ENCODE measurements at places on chromosomes 5 and 9. TPM values are rescaled to one million over a fixed set of nuclear protein-coding genes. Genes with fewer than 3 reads are reported as not detected.

The HMMR gene
- 29.0 TPM for total RNA-seq

The OTP gene
- not detected for total RNA-seq

The IFNA21 gene
- not detected for total RNA-seq

The IFNA5 gene
- not detected for total RNA-seq

The GTF2H2 gene
- 70.0 TPM for total RNA-seq

The CIZ1 gene
- 23.6 TPM for total RNA-seq

The SLC22A4 gene
- 2.2 TPM for total RNA-seq

The IL9 gene
- total RNA-seq: not detected

The ASPN gene
- 298 TPM for total RNA-seq

- no peak for DNase-seq
Observed at GRCh38 chr9:114738581-114739316, 56.8 kb upstream of the TEX48 start.

- DNase-seq: no peak
Observed at GRCh38 chr9:127538849-127539258, 73.2 kb upstream of the STXBP1 start.

- peak; percentile 25 for DNase-seq
Observed at GRCh38 chr5:171629628-171630349, 155.8 kb upstream of the SMIM23 start.

DNA sequence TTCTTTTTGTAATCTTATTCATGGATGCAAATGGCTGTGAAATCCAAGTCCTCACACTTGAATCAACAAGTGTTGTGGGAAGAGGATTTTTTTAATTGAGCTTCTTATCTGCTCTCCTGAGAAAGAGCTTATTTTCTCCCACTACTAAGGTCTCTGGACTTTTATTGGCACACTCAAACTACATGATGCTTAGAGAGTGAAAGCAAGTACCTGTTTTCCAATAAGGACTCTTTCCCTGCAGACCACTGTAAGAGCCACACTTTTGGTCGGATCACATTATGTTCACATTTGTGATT, 546.4 kb upstream of the ARRDC3 start:
- DNase-seq: no peak

DNA sequence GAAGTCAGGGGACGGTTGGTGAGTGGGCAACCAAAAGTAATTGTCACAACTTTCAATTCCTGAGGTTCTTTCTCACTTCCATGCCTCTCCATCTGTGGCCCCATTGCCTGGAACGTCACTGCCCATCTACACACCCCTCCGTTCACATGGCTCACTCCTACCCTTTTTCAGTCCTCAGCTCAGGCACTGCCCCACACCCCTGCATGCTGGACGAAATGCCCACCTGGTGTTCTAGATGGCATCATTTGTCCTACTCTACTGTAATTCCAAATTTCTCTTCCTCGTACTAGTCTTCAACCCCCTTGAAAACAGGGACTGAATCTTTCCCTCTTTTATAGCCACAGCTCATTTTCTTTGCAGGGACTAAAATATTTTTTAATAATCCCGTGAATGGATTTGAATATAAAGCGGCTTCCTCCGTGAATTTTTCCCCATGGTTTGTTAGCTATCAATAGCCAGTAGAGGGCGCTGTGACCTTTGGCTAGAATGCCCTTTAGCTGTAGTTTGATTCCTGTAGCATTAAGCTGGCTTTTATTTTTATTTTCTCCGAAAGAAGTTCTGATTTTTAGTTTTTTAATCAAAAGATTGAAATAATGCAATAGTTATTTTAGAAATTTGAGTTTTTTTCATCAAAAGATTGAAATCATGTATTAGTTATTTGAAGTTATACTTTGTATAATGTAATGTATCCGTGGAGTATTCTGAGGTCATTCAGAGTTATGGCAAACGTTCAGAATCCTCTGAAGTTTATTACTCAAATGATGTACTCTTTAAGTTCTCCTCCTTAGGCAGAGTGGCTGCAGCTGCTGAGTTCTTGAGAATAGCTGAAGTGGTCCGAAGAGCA, 232.1 kb downstream of the SH3GL2 start:
- DNase-seq: peak; percentile 79

DNA sequence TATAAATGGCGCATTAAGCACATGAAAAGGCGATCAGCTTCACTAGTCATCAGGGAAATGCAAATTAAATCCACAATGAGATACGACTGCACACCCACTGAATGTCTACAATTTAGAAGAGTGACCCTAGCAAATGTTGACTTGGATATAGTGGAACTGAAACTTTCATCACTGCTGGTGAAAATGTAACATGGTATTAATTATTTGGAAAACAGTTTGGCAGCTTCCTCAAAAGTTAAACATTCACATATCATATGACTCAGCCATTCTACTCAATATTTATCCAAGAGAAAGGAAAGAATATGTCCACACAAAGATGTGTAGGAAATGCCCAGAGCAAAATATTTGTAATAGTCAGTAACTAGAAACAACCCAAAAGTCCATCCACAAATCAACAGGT, 146.5 kb downstream of the LPAR1 start:
- DNase-seq: no peak

- no peak for DNase-seq
Observed at GRCh38 chr5:75142566-75143136, 90.3 kb upstream of the GCNT4 start.

DNA sequence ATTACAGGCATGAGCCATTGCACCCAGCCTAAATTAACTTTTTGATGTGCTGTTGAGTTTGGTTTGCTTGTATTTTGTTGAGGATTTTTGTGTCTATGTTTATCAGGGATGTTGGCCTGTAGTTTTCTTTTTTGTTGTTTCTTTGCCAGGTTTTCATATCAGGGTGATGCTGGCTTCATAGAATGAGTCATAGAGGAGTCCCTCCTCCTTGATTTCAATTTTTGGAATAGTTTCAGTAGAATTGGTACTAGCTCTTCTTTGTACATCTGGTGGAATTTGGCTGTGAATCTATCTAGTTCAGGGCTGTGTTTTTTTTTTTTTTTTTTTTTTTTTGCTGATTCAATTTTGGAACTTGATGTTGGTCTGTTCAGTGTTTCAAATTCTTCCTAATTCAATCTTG, 1164.3 kb upstream of the DMAC1 start:
- DNase-seq: no peak

- no peak for DNase-seq
Observed at GRCh38 chr5:106874974-106875373, 795.8 kb downstream of the EFNA5 start.

DNA sequence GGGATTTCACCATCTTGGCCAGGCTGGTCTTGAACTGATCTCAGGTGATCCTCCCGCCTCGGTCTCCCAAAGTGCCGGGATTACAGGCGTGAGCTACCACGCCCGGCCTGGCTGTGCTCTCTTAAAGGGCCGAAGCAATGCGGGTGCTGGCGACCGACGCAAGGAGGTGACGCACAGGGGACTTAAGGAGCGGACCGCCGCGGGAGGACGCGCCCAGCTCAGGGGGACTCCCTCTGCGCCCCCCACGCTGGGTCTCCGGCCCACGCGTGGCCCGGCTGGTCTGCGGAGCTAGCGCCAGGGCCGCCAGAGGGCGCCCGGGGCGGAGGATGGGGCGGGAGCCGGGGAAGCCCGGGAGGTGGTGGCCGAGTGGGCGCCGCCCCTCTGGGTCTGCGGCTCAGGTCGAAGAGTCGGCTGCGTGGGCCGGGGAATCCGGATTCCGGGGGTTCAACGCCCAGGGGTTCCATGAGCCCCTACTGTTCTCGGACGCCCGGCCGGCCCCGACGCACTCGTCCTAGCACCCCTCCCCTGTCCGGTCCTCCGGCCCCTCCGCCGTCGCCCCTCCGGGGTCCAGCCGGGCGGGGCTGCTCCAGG, 502 bp upstream of the CERCAM start:
- DNase-seq: no peak

DNA sequence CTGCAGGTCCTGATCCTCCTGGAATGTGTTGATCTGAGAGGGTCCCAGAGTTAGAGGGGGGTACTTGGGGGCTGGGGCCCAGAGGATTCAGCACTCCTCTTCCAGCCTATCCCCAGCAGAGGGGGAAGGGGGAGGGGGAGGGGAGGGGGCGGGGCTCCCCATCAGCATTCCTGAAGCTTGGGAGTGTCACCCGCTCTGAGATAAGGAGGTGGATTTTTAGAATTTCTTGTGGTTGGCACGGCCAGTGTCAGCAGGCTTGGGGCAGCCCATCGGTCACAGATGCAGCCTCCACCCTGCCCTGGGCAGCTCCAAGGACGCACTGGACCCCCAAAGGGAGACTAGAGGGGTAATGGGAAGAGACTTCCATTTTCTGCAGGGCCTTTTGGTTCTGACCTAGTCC, 5.3 kb downstream of the FGF18 start:
- DNase-seq: no peak

- DNase-seq: no peak
Observed at GRCh38 chr5:142200387-142200786, 91.8 kb downstream of the NDFIP1 start.

DNA sequence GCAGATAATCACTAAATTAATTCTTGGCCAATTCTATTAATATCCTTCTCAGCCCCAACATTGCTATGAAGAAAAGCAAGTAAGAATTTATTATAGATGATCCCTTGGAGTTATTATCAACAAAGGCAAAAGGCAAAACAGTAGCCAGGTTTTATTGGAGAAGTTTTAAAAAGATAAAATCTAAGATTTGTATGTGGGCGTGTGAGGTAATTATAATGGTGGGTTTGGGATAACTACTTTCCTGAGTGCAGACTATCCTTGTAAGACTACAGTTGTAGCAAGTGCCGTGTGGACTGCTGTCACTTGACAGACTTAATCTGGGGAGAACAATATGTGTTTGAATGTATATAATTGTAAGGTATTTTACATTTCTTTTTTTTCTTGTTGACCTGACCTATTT, 23.2 kb downstream of the SLC31A1 start:
- no peak for DNase-seq

DNA sequence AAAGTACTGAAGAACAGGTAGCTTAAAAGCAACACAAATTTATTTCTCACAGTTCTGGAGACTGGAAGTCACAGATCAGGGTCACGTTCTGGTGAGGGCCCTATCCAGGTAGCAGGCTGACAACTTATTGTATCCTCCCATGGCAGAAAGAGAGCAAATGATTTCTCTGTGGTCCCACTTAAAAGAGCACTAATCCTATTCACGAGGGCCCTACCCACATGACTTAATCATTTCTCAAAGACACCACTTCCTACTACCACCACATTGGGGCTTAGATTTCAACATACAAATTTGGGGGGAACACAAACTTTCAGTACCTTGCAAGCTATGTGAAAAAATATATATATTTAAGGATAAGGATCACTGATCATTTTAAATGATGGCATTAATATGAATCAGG, 75.8 kb upstream of the PPP1R2B start:
- no peak for DNase-seq

- no peak for DNase-seq
Observed at GRCh38 chr5:91129748-91130147, 253.4 kb downstream of the ARRDC3 start.

GRCh38 chr9:69145144-69145715, 28.8 kb upstream of the TJP2 start:
- no peak for DNase-seq

DNA sequence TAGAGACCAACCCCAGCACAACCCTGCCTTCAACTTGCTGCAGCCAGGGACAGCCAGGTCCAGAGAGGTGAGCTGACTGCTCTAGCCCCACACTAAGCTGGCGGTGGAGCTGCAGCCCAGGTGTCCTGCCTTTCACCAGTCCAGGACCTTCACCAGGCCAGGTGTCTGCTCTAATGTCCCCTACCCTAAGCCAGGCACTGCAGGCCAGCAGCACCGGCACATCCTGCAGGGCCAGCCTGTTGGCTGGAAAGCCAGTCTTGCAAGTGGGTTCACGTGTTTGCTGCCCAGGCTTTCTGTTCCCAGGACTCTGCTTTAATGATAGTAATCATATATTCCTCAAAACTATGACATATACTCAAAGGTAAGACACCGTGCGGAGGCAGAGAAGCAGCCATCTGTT, 5.5 kb downstream of the SHC3 start:
- no peak for DNase-seq

- no peak for DNase-seq
Observed at GRCh38 chr9:69293156-69293555, 31.9 kb upstream of the ENTREP1 start.

DNA sequence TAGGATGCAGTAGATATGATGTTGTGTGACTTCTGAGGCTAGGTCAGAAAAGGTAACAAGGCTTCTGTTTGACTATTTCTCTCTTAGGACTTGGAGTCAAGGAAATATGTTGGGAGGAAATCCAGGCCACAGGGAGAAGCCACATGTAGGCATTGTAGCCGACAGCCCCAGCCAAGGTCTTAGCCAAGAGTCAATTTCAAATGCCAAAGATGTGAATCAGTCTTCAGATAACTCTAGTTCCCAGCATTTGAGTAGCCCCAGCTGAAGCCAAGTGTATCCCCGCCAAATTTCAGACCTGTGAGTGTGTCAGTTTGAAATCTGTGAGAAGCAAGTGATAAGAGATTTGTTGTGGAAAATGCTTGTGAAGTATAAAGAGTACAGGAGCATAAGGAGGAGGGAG, 38.1 kb upstream of the ISL1 start:
- DNase-seq: no peak

DNA sequence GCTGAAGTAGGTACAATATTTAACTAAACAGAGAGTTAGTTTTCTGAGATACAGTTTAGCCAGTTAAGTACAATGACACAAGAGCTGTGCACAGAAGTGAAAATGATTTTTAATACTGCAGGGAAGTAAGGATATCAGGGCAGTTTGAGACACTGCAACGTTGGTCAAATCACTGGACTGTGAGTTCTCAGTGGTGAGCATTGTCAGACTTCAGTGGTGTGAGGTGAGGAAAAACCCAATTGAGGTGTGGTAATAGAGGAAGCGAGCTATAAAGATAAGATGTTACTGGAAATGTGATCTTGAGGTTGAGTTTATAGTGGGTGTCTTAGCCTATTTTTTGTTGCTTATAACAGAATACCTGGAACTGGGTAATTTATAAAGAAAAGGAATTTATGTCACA, 12.8 kb upstream of the FBXL7 start:
- no peak for DNase-seq

DNA sequence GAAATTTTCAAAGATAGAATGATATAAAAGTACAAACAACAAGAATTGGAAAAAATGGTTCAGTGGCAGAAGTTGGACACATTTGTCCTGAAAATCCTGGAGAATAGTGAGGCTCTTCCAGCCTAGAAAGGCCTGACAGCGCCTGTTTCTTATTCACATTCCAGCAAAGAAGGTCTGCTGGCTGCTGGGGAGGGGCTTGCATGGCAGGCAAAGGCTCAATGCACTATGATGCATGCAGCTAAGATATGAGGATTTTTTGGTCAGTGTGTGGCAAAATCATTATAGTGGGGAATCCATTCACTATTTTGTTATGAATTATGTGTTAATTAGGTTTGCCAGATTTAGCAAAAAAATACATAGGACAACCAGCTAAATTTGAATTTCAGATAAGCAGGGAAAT, 243.9 kb upstream of the SLC30A5 start:
- DNase-seq: no peak
